ENCODE measurements at places on chromosomes 16 and 17.
A peak's percentile ranks its signal among the peaks of the same experiment; 100 is the strongest.

DNA sequence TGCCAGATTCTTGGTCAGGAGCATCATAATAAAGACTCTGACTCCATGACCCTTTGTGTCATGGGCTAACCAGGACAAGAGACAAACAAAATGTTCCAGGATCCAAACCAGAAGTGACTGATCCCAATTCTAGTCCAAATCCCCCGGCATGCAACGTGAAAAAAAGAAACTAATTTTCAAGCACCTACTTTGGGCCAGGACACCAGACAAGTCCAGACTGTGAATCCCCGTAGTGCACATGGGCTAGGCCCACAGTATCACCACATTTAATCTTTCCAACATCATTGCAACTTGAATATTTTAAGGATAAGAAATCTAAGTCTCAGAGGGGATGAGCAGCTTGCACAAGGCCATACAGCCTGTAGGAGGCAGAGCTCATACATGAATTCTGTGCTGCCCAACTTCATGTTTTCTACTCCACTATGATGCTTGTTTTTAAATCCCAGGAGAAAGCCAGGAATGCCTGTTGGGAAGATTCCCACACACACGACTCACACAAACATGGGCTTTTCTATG, 365.7 kb downstream of the NPIPA8 start:
- no peak for DNase-seq

- DNase-seq: peak; percentile 12
These were observed 31.2 kb downstream of the NFATC3 start for GRCh38 chr16:68116256-68116867.

DNA sequence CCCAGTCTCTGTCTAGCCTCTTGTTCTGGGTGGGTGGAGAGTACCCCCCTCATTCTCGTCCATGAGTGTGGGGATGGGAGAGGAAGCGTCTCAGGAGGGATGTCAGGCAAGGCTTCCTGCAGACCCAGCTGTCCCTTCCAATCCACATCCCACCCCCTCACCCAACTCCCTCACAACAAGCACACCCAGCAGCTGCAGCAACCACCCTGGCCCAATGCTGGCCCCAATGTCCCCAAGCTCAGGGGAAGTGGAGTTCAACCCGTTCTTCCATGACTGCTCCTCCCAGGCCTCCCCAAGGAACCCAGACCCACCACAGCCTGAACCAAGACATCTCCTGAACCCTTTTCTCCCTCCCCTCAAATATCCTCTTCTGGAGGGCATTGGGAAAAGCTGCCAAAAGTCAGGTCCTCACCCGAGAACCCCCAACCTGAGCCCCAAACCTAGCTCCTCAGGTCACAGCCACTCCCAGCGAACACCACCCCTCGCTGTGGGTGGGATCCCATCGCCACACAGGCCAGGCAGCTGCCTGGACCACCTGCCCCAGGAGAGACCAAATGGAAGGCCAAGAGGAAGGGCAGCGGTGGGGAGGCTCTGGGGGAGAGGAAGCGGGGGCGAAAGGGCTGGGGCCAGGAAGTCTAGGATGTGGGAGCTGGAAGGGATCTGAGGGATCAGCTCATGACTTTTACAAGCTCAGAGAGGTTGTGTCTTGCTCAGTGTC, 47.6 kb downstream of the FZD2 start:
- DNase-seq: no peak

GRCh38 chr17:28081467-28081866, 39.0 kb downstream of the NLK start:
- no peak for DNase-seq

GRCh38 chr17:65243838-65244625, 106.9 kb downstream of the RGS9 start:
- DNase-seq: peak; percentile 82

DNA sequence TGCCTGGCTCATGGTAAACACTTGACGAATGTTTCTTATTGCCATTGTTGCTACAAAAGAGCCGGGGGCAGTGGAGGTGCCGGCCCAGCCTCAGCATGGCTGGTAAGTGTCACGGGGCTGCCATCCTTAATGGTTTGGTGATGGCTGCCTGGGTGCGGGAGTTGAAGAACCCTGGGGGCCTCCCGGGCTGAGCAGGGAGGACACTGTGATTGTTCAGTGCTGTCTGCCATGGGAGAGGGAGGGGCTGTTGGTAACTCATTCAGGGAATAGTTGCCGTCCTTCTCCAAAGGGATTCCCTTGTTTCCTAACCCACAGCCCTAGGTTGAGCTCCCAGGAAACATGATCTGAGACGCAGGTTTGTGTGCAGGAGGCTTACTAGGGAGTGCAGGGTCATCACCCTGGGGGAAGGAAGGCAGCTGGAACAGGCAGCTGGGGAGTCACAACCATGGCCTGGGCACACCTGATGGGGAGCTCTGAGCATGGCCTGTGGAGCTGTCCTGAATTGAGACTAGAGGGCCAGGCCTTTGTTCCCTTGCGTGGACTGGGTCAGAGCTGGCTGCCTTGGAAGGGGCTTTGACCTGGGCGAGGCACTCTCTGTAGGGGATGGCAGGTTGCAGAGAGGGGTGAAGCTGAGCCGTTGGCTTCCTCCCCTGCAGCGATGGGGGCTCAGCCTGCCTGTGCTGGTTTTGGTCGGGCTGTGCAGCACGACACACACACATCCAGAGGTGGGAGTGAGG, 85.7 kb downstream of the PLCG2 start:
- DNase-seq: no peak

GRCh38 chr17:31373150-31374093, 18.1 kb upstream of the RAB11FIP4 start:
- peak; percentile 81 for DNase-seq

DNA sequence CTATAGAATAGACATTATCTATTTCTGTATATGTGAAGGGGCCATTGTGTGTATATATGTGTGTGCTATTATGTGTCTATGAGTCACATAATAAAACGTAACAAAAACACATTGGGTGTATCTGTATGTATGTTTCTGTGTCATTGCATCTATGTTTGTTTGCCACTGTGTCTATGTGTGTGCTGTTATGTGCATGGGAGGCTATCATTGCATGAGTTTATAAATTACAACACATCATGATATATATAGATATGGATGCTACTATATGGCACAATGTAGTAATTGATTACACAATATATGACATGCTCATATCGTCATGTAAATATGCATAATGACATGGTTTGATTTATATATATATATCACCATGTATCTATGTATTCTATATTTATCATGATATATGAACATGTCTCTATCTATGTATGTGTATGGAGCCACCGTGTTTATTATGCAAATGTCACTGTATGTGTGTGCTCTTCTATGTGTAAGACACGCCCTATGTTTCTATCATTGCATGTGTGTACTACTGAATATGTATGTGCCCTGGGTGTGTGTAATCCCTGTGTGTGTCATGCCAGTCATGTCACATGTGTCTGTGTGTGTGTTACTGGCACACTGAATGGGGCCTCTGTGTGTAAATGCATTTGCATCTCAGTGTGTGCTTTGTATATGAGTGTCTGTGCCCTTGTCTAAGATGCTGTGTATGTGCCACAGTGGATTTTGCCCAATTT, 1.4 kb upstream of the TSPOAP1 start:
- no peak for DNase-seq

- DNase-seq: no peak
These were observed 679.8 kb upstream of the KIF2B start for GRCh38 chr17:53142890-53143289.

- no peak for DNase-seq
These were observed 558 bp upstream of the ZFHX3 start for GRCh38 chr16:73048292-73049080.

GRCh38 chr17:53490447-53490968, 332.2 kb upstream of the KIF2B start:
- DNase-seq: no peak

GRCh38 chr17:41212524-41213169, 13.8 kb upstream of the KRTAP9-2 start:
- peak; percentile 8 for DNase-seq

- no peak for DNase-seq
These were observed 1265.1 kb downstream of the CDH8 start for GRCh38 chr16:60771138-60771537.

- no peak for DNase-seq
These were observed 151.3 kb upstream of the ZFHX3 start for GRCh38 chr16:73199214-73199613.

DNA sequence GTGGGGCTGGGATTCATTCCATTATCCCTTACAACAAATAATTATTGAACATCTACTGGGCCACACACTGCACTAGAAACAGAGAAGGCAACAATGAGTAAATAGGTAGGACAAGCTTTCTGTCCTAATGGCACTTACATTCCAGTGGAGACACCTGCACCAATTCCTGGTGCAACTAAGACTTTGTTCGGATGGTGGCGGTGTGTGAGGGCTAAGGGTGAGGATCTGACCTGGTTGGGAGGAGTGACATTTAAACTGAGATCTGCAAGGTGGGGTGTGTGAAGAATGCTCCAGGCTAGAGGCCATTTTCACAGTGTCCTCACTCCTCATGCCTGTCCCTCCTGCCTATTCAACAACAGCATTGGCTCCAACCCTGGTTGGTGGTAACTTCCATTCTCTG, 510.0 kb downstream of the XYLT1 start:
- DNase-seq: no peak

DNA sequence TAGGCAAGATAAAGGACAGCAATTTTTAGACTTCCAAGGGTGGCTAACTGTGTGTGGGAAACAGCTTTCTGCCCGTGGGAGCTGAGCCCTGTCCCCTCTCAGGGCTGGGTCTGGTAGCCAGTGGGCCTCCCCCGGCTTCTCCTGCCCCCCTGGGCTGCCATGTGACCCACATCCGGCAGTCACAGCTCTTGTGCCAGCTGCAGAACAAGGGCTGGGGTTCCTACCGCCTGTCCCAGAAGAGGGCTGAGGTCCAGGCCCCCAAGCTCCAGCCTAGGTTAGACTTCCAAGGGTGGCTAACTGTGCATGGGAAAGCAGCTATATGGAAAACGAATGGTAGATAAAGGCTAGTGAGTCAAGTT, 6.1 kb downstream of the GAST start:
- DNase-seq: no peak

DNA sequence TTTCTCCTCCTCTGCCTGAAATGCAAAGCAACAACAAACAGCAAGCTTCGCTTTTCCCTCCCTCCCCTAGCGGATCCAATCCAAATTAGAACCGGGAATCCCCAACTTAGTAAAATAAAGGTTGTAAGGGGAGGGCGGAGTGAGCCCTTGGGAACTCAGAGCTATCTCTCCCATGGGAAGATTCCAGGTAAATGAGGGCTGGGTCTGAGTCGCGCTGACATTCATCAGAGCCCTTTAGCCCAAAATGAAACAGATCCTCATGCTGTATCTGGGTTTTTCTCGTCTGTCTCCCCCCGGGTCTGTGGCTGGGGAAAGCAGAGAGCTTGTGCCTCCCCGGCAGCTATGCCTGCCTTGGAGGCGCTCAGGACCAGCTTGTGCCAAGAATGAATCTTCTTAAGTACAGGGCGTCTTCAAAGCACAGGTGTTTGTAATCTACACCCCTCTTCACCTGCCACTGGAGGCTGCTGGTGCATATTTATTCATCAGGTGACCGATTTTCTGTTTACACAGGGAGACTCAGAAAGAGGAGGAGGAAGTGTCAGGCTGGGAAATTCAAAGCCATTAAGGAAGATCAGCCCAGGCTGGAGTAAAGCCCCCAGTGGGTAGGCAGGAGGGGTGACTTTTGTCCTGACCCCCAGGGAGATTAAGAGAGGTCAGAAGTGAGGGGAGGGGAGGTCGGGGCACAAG, 55.0 kb upstream of the GSE1 start:
- DNase-seq: peak; percentile 84

DNA sequence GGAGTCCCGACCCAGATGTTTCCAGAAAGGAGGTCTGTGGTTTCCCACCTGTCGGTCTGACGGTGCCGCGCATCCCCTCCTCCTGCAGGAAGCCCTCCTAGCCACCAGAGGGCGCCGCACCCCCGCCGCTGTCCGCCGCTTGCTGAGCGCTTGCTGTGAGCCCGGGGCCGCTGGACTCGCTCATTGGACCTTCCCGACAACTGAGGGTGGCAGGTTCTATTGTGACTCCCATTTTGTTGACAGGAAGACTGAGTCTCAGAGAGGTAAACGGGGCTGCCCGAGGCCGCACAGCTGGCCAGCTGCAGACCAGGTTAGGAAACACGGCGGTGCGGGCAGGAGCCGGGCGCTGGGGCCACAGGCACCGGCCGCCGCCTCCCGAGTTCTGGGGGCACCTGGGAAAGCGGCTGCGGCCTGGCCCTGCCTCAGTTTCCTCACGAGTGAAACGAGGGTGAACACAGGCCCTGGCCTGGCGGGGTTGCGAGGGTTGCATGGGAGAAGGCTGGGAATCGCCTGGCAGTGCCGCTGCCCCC, 191.1 kb upstream of the CIBAR2 start:
- peak; percentile 52 for DNase-seq

DNA sequence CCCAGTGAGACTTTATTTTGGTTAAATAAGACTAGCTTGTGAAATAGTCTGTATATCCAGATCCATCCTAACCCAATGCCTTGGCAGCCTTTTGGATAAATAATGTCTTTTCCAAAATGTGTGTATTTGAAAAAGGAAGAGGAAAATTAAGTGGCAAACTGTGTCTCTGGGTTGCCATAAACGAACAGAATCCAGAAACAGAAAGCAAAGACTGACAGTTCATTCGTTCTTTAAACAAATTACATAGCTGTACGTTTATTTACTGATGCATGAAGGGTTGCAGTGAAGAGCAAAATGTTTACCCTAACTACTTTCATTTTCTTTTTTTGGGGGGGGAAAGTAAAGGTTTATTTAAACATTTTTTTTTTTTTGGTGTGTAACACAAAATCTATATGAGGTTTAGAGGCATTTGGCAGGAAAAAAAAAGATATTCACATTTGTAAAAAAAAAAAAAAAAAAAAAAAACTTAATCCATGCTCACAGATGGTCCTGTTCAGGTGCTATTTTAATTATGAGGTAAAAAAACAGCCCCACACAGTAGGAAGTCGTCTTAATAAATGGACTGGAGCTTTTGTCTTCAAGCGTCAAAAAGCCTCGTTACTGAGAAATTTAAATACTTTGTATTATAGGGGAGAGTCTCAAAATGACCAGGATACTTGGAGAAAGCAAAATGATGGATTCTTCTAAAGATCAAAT, 245.9 kb downstream of the FTO start:
- peak; percentile 64 for DNase-seq

- DNase-seq: no peak
These were observed 44.2 kb downstream of the RPTOR start for GRCh38 chr17:80588702-80589383.

- DNase-seq: peak; percentile 58
These were observed at the start of gene RAB11FIP4 for GRCh38 chr17:31391496-31391949. RAB11FIP4 (plus strand) TSS chr17:31391675; CDS start chr17:31391853, 178 bp downstream.

GRCh38 chr16:88616320-88616719, 22.1 kb upstream of the IL17C start:
- DNase-seq: no peak
